ENCODE measurements at places on chromosomes 11 and 22.

DNA sequence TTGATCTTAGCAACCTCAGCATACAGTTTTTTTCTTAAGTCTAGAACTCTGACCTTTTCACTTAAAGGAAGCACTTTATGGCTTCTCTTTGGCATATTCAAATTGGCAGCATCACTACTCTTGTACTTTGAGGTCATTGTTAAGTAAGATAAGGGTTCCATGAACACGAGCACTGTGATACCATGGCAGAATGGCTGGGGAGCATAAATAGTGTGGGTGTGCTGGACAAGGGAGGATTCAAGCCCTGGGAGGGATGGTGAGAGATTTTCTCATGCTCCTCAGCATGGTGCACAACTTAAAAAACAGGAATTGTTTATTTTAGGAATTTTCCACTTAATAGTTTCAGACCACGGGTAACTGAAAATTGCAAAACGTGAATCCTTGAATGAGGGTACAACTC lies 111.4 kb downstream of the ATXN10 start:
- DNase-seq = no peak

GRCh38 chr22:21996175-21996720 lies 13.7 kb upstream of the TOP3B start:
- no peak for DNase-seq

- DNase-seq = no peak
These were observed 12.9 kb upstream of the CAT start for GRCh38 chr11:34425867-34426266.

DNA sequence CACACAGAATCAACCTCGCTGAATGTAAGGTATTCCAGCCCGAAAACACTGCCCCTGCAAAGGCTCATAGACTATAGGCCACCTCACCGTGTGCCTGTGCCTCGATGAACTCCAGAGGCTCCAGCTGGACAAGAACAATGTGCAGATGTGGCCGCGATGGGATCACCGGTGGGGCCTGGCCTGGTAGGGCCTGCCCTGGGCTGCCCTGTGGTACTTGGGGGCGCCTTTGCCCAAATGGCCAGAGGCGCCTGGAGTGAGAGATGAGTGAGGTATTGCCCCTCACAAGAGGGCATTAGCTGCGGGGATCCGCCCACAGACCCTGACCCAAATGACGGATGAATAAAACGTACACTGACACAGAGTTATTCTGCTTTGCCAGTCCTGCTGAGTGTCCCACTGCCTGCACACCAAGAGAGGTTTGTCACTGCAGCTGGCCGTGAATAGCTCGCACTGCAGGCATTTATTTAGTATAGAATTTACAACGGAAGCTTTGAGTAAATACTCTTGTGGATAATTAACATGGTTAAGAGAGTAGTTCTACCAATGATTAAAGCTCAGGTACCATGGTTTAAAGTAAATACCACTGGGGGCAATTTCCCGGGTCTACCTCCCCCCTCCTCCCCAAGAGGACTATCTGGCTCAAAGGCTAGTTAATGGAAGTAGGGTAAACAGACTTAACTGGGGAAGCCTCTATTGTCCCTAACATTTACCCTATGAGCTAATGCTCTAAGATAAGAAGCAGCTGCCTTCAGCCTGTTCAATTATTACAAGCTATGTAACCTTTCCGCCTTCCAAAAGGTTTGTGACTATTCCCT lies 101.1 kb upstream of the IGLL5 start:
- no peak for DNase-seq

- DNase-seq = no peak
These were observed 13.6 kb downstream of the KRTAP5-5 start for GRCh38 chr11:1643146-1643690.

- no peak for DNase-seq
These were observed 2.0 kb downstream of the PARVB start for GRCh38 chr22:44026066-44026629.

DNA sequence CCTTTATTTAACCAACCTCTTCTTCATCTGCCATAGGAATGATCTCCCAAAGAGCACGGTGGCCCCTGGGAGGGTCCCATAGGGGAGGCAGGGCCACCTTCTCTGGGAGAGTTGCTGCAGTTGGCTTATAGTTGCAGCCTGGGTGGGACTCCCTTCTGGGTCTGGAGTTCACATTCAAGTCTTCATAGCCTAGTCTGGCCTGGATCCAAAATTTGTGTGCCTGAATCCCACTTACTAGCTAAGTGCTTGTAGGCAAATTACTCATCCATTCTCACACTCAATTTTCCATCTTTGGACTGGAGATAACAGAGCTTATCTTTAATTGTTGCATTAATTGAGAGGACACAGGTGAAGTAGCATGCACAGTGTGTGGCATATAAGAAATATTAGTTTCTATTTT lies 163.6 kb downstream of the GRIK4 start:
- no peak for DNase-seq

DNA sequence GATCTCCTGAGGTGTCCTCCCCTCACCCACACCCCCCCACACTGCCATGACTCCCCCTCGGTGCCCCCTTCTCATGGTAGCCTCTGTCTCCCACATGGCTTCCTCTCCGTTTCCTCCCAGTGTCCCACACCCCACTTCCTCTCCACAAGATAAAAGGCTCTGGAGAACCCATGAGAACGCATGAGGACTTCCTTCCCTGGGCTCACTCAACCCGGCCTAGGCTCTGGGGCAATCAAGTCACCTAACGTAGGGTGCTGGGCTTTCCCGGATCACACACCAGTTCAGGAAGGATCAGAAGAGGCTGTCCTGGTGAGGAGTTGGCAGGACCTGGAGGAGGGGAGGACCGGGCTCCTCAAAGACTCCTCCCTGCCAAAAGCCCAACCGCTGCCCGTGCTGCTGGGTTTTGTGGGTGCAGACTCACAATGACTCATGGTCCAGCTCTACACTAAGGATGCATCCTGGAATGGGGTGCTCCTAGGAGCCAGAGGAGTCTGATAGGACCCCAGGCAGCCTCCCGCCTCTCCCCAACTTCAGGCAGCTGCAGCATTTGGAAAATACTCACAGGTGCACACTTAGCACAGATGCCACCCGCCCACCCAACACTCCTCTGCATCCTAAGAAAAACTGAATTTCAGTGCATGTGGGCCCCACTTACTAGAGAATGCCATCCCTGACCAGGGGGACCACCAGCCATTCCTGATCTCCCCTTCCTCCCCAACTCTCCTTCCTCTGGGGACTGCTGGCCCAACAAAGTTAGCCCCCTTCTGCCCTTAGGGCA lies 21.0 kb downstream of the SLC22A12 start:
- no peak for DNase-seq

- no peak for DNase-seq
These were observed 312.4 kb downstream of the BUD13 start for GRCh38 chr11:116460156-116460920.

DNA sequence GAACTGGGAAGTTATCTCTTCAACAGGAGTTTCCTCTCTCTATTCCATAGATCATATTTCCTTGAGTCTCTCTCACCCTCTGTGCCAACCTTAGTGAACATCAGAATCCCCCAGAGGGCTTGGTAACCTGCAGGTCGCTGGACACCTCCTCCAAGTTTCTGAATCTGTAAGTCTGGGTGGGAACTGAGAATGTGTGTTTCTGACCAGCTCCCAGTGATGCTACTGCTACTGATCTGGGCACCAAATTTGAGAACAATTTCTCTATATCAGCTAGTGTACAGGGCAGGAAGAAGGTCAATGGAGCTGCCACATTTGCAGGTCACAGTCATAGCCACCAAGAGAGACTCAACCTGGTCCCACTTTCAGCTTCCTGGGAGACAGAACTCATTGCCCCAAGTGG lies 62.9 kb downstream of the RCN1 start:
- no peak for DNase-seq

- no peak for DNase-seq
These were observed 181.0 kb downstream of the MN1 start for GRCh38 chr22:27620367-27621154.

- DNase-seq = no peak
These were observed 20.8 kb downstream of the SHANK3 start for GRCh38 chr22:50693462-50693861.

GRCh38 chr11:74371269-74372052 lies 26.8 kb downstream of the PGM2L1 start:
- DNase-seq = no peak

- DNase-seq = no peak
These were observed 2.2 kb downstream of the SPI1 start for GRCh38 chr11:47376107-47376524.

- no peak for DNase-seq
These were observed 8.8 kb upstream of the PDGFB start for GRCh38 chr22:39253435-39254070.

GRCh38 chr11:76837696-76838677 lies 22.7 kb upstream of the ACER3 start:
- no peak for DNase-seq

- DNase-seq = no peak
These were observed 254.1 kb downstream of the NTM start for GRCh38 chr11:131624531-131624930.

- peak; percentile 19 for DNase-seq
These were observed 58.2 kb upstream of the FTH1 start for GRCh38 chr11:62025487-62026105.

- no peak for DNase-seq
These were observed 88.6 kb downstream of the ST3GAL4 start for GRCh38 chr11:126444072-126444471.

DNA sequence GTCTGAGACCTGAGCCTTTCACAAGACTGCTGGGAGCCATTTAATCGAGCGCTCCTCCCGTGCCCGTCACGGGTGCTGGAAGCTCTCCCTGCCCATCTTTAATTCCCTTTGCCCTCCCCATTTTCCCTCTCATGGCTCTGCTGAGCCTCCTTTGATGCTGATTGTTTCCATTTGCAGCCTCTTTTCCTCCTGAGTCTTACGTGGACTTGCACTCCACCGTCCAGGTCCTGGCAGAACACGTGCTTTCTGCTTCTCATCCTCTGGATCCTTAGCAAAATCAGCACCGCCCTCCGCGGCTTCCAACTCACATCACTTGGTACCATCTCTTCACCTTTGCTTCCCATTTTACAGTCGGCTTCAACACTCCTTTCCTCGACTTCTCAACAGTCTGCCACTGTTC lies 7.3 kb downstream of the IFT27 start:
- DNase-seq = no peak

DNA sequence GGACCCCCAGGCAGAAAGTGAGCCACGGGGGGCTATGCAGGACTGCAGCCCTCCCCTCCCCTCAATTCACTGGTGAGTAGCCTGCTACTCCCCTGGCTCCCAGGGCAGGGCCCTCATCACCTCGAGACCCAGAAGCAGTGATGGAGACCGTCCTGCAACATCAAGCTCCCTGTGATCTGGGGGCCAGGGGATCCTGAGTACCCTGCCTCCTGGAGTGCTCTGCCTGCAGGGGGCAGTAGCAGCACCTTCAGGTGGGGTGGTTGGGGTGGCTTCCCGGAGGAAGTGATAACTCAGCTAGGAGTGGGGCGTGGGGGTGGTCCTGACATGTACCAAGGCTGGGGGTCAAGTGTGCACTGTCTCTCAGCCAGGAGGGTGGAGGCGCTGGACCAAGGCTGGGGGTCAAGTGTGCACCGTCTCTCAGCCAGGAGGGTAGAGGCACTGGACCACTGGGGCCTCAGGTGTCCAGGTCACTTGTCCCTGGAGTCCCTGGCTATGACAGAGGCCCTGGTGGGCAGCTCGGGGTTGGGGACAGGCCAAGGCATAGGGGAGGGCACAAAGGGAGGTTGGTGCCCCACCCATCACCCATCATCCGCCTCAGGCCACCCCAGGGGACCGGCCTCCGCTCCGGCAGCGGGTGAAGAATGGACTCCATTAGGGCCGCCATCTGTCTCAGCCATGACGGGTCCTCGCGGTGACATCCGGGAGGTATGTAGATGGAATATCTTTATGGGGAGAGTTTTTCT lies 9.4 kb downstream of the RTN4R start:
- no peak for DNase-seq

- no peak for DNase-seq
These were observed 324.3 kb downstream of the DYNC2H1 start for GRCh38 chr11:103433386-103434072.

DNA sequence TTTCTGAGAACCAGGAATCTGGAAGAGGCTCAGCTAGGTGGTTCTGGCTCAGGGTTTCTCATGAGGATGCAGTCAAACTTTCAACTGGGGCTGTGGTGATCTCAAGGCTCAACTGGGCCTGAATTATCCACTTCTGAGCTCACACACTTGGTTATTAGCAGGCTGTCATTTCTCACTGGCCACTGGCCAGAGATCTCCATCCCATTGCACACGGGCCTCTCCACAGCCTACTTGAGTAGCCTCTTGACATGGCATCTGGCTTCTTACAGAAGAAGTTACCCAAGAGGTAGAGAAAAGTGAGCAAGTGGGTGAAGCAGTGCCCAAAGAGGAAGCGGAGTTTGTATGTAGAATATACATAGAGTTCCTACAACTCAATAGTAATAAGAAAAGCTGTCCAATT lies 16.0 kb downstream of the CALCA start:
- no peak for DNase-seq

DNA sequence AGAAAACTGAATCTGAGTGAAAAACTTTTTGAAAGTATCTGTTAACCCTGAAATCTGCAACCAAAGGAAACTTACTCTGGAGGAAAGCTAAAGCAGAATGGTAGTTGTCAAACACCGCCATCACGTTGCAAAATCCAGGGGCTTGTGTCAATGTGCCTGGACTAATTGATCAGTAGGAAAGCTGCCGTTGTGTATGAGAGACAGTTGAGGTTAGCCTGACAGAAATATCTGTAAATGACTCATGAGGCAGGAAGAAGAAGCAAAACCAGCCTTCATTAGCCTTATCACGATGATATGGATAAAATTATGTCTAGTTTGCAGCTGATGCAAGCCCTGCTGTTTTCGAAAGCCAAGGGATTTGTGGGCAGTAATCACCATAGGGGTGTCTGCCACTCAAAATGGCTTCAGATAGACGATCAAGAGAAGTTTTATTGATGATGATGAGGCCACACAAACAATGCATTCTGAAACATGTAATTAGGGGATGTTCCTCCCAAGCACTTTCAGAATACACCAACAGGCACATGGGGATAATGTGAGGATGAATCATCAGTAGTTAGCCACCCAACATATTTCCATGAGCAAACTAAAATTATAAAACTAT lies 8.9 kb downstream of the SCGB1A1 start:
- DNase-seq = no peak

- no peak for DNase-seq
These were observed 9.8 kb downstream of the NRXN2 start for GRCh38 chr11:64713016-64713707.

GRCh38 chr22:49208768-49209252 lies 618.9 kb downstream of the BRD1 start:
- no peak for DNase-seq

- DNase-seq = no peak
These were observed 105.5 kb downstream of the PARVA start for GRCh38 chr11:12482839-12483238.
